ENCODE measurements at places on chromosomes 5 and 9.

DNA sequence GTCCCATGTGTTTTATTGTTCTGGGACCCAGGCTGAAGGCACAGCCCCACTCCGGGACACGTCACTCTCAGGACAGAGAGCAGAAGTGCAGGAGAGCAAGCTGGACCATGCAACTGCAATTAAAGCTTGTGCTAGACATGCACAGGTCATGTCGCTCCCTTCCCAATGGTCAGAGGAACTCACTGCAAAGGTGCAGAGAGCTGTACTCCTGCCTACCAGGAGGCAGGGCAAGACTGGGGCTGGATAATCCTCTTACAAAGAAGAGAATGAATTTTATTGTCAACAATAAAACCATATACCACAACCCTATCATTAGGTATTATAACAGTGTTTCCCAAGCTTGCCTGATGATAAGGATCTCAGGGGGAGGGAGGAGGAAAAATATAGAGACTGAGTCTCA, 74.0 kb upstream of the NEK6 start:
- no peak for DNase-seq

DNA sequence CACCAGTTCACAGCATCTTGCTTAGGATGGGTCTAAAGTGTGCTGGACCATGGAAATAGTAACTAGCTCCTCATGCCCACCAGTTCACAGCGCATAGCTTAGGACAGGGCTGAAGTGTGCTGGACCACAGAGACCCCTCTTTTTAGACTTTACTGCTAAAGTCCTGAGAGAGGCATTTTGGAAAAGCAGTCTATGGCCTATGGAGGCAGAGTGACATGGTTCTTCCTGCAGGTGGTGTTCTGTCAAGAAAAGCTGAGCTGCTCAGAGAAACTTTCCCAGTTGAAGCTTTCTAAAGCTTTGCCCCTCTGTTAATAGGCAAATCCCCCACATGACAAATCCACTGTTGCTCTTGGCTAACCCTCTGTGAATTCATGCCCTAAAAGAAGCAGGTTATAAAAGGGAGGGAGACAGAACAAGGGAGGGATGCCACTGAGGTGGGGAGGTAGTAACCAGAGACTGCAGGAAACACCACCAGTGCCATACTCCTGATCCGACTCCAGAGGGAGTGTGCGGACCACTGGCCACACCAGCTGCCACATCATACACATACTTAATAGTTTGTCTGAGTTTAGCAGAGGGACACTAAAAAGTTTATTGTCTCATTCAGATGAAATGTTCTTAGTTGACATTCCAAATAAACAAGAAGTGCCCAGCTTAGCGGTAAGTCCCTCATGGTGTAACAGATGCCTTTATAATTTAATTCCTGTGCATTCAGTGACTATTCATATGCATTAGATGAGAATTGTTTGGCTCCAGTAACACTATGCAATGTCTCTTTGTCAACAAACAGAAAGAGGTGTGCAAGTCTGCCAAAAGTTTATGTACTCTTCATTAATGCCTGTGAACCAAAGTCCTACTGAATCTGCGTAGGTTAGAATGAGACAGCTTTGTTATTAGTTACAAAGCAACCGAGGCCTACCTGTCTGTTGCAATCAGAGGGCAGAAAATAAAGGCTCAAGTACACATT, 236.2 kb upstream of the NFIL3 start:
- DNase-seq: no peak

DNA sequence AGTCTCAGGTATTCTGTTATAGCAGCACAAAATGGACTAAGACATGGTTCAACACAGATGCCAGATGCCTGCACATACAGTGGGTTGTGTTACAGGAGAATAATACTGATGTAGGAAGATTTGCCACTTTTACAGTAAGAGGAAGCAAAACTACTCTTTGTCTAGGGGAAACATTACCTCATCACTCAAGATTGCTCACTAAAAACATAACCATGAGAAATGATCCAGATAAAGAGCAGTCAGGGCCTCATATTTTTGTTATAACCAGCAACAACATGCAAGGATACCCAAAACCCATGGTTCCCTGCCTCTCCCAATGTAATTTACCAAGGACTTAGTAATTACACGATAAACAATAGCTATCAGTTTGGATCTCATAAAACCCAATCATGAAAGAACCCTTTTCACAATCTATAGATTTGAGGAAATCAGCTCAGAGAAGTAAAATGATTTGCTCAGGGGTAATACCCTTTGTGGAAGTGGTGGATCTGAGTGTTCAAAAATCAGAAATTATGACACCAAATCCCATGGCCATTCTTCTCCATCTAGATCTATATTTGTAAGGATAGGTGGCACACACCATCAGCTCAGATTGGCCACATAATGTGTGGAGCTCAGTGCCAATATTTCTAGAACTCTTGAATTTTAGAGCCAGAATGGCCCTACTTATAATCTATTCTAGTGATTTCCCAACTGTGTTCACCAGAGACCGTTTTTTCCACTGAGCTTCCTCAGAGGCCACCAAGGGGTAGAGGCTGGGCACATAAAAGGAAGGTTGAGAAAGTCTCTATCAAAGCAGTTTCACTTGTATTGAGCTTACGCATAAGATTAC, 27.8 kb downstream of the DPYSL3 start:
- DNase-seq: no peak

DNA sequence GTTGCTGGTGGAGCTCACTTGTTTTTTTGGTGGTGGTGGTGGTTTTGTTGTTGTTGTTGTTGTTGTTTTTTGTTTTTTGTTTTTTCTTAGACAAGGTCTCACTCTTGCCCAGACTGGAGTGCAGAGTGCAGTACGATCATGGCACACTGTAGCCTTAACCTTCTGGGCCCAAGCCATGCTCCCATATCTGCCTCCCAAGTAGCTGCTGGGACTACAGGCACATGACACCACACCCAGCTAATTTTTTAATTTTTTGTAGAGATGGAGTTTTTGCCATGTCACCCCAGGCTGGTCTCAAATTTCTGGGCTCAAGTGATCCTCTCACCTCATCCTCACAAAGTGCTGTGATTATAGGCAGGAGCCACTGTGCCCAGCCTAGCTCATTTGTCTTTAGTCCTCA, 53.5 kb downstream of the NUP214 start:
- DNase-seq: no peak

GRCh38 chr5:80389580-80389979, 18.3 kb upstream of the ZFYVE16 start:
- no peak for DNase-seq
